NCI-H187 (cell line): ENCODE measurements at places on chromosomes 12 and 14.
A peak's percentile ranks its signal among the peaks of the same experiment; 100 is the strongest.

GRCh38 chr12:131844140-131844539, 15.9 kb downstream of the MMP17 start:
- DNase-seq, result no peak

DNA sequence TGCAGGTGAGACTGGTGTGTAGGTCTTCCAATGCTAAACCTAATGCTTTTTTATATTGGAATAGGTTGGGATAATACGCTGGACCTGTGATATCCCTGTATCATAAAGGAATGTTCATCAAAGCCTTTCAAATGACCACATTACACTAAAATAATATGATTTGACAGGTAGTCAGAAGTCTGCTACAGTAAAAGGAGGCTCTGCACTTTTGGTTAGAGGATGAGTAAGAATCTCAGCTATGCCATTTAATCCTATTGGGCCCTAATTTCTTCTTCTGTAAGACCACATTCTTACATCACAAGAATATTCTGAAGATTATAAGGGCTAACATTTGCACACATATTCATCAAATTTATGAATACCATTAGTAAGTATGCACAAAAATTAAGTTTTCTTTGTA, 250.5 kb upstream of the FLRT2 start:
- DNase-seq, result no peak

- DNase-seq, result no peak
These were observed 606 bp downstream of the CINP start for GRCh38 chr14:102362084-102362483.

DNA sequence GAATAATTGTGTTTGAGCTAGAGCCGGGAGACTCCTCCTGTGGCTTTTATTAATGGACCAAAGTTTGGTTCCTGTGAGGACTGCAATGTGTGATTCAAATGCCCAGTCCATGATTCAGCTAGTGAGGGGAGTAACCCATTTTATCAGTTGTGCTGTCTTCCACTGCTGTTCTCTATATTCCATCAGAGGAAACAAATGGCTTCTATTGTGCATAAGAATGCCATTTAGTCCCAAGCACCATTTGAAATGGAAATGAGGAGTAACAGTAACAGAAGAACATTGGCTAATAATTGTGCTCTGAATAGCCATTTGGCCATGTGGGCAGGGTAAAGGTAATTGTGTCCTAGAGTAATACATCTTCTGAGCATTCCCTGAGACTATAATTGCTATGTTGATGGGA, 642.7 kb downstream of the DIO2 start:
- DNase-seq, result no peak

DNA sequence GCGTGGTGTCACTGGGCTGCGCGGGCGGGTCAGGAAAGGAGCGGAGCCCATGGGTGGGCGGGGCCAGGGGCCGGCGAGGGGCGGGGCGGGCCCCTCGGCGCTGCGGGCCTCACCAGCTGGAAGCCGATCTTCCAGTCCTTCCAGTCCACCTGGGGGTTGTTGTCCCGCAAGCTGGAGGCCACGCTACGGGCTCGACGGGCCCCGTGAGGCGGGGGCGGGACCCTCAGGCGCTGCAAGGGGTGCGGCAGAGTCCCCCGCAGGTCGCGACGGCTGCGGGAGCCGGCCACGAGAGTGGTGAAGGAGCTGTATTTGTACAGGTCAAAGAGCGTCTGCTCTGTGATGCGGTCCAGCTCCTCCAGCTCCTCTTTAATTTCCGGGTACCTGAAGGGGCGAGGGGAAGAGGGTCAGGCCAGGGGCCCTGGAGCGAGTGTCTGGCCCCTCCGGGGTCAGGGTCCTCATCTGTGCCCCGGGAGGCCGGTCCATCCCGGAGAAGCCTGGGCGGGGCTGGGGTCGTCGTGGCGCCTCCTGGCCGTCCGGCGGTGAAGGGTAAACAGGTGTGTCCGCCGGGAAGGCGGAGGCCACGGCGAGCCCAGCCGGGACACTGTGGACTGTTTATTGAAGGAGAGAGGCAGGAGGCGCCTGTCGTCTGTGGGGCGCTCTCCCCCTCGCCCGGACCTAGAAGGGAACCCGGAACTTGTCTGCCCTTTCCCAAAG, 11.9 kb downstream of the SCNN1A start:
- no peak for DNase-seq

DNA sequence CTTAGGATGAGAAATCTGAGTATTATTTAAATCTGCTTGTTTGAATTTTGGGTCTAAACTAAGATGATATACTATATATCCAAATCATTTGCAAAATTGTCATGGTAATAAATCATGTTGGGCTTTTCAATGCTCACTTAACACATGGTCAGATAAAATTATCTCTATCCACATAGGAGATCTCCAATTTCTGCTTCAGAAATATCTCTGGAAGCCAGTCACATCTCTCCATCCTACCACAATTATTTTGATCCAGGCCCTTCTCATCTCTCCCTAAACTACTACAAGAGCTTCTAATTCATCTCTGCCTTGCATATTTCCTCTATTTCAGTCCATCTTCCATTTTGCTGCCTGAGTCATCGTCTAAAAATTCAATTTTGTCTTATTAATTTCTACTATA, 3.8 kb downstream of the DCN start:
- no peak for DNase-seq

GRCh38 chr12:80183939-80184338, 84.6 kb downstream of the OTOGL start:
- no peak for DNase-seq

DNA sequence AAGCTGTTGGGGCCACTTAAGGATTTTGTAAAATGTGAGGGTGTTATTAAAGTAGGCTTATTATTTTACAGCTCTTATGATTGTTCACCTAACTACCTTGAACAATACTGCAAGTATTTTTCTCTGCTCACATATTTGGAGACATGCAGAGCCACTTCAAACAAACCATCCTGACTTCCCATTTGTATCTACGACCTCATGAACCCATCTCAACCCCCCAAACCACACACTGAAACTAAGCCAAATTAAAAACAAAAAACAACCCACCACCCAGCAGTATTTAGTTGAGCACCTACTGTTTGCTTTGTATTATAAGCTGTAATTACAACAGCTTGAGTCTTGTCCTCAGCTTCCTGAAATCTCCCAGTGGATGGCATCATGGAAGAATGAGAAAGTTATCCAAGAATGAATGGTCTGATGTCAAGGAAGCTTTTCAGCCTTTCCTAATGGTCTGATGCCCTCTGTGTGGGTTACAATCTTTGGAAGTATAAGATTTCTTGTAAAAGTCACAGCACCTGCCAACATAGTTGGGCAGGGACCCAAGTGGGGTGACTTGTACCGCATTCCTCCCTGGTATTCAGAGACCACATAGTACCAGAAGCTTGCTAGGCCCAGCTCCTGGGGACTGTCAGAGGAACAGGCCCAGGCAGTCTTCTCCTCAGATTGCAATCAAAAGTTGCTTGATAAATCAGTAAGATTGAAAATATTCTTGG, 416.6 kb downstream of the ZFP36L1 start:
- DNase-seq, result no peak

DNA sequence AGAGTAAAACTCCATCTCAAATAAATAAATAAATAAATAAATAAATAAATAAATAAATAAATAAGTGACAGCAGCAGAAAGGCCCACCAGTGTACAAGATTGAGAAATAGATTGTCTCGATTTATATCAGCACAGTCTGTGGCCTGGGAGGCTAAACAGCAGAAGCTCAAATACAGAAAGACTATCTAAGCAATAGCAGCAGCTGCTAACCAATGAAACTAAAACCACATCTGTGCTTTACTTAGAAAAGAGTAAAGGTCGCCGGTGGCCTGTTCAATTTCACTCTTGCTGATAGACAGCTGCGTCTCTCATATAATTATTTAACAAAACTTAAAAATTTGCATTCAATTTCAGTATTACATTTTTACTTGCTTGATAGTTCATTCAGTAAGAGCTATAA, 325.7 kb downstream of the CEP128 start:
- DNase-seq, result no peak

DNA sequence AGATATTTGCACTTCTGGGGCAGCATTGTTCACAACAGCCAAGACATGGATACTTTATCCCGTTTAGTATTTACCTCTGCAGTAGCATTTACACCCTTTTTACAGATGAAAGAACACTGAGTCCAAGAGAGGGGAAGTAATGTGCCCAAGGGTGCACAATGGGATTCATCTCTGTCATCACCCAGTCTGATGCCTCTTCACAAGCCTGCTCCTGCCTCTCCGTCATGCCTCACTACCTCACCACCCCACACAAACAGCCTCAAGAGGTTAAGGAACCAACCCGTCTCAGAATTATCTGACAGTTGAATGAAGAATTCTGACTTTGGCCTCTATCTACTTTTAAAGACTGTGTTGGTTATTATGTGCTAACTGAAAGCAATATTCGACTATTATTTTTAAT, 368.4 kb downstream of the ATP23 start:
- peak; percentile 11 for DNase-seq

DNA sequence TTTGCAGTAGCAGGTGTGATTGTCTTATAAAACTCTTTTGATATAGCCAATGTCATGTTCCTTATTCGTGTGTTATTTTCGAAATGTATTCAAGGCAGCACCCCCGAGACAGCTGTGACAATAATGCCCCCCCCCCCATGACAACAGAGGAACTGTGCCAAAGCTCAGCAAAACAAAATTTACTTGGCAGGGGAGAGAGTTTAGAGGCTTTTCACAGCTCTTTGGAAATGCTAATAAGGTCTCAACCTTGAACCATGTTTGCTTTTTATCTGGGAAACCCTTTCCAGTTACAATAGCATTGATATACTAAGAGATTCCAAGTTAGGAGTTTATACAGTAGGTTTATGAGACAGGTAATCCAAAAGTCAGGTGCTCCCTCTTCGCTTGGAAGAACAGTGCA, 56.4 kb upstream of the USP44 start:
- no peak for DNase-seq

DNA sequence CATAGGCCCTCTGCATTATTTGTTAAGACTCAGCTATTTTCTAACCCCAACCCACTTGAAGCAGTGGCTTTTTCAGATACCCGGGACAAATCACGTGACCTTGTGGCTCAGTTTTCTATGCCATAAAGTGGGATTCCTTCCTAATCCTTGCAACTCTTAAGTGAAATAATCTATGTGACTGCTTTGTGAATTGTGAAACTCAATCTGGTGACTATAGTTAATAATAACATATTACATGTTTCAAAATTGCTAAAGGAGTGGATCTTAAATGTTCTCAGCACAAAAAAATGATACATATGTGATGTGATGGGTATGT, 17.3 kb downstream of the EML1 start:
- DNase-seq, result no peak

DNA sequence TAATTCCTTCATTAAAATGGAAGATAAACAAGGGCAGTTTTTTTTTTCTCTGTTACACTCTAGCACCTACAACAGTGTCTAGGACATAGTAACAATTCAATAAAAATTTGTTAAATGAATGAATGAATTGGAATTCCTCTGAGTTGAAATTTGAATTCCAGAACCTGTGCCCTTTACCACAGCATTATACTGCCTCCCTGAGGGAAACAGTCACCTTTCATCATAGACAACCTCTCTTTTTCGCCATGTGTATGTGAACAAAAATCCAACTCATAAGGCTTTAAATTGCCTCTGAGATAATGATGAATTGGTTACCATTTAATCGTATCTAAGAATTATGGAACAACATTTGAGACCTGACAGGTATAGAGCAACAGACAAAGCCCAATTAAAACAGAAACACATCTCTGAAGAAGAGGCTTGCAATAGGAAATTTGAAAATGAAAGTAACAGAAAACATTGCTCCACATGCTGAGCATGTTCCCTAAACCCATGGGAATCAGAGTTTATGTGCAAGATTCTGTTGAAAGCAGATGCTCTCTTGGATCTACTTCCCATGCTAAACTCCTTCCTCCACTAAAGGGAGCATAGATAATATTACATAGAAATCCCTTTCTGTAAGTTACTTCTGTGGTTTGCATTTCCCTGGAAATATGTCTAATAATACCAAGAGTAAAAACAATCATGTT, 657.8 kb downstream of the GALC start:
- DNase-seq, result no peak

GRCh38 chr14:36508418-36509068, 11.5 kb downstream of the NKX2-1 start:
- peak; percentile 53 for DNase-seq

DNA sequence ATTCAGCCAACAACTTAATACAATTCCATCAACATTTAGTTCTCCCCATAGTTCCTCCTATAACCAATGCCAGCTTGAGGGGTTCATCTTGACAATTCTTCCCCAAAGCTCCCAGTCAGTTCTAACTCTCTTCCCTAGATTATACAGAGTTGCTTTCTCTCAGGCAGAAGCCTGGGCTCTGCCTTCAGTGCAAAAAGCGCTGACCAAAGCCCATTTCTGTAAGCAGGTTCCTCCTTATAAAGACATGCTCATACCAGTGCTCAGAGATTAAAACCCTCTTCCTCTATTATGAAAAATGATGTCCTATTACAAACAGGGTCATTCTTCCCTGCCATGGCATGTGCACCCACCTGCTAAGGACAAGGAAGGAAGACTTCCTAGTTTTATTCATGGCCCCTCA, 16.2 kb downstream of the SPIC start:
- no peak for DNase-seq

GRCh38 chr12:101847325-101847724, 16.6 kb upstream of the GNPTAB start:
- no peak for DNase-seq

- DNase-seq, result no peak
These were observed 2.5 kb upstream of the PSEN1 start for GRCh38 chr14:73133795-73134194.

DNA sequence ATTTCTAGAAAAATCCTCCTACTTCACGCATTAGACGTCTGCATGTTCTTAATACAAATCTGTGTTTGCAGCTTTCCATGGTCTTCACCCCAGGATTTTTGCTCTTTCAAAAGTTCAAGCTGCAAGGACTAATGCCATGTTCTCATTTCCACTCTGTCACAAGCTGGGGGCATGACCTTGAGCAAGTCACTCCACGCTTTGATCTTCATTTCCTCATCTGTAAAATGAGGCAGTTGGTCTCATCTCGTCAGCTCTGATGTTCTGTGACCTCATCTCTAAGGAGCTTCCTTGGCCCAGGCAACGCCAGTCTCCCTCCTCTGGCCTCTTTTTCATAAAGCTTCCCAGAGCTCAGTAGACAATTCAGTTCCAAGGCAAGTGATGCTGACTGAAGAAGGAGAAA, 18.8 kb upstream of the BMP4 start:
- no peak for DNase-seq

DNA sequence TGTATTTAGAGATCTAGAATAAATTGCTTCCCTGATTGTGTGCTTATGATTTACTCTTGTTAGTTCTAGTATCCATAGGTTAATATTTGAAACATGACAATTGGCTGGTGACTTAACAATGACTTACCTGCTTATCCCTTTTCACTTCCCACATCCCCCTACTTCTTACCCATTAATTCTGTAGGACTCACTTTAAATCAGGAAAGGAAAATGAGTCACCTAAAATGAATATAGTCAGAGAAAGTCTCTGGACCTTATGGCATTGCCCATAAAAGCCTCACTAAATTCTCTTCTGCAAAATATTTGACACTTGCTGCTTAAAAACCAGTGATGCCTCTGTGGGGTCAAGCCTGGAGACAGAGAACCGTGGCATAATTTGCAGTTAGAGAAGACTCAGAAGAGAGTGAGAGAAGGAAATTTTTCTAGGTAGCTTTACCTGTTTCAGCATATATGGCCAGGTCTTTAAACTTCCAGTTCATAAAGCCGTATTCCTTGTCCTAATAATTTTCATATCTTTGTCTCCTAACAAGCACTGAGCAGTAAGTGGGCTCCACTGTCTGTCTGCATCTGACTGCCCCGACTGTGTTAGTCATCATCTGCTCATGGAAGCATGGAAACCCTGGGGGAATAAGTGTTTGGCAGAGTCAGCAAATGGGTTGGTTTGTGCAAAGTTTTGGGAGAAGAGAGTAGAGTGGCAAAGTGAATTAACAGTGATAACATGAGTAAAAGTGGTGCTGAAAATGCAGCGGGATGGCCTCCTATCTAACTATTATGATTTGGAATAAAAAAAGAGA, 294.4 kb downstream of the AKAP6 start:
- DNase-seq, result no peak
